ENCODE measurements at places on chromosomes 6 and 20.
A peak's percentile ranks its signal among the peaks of the same experiment; 100 is the strongest.

- DNase-seq = no peak
Measured at GRCh38 chr20:24729896-24730605, 219.0 kb upstream of the CST7 start.

GRCh38 chr6:14444295-14444972, 326.9 kb downstream of the CD83 start:
- no peak for DNase-seq

- DNase-seq = no peak
Measured at GRCh38 chr6:81900616-81901015, 148.1 kb upstream of the TENT5A start.

GRCh38 chr6:65816991-65817390, 110.0 kb upstream of the EYS start:
- no peak for DNase-seq

- no peak for DNase-seq
Measured at GRCh38 chr6:132330759-132331158, 70.5 kb downstream of the MOXD1 start.

DNA sequence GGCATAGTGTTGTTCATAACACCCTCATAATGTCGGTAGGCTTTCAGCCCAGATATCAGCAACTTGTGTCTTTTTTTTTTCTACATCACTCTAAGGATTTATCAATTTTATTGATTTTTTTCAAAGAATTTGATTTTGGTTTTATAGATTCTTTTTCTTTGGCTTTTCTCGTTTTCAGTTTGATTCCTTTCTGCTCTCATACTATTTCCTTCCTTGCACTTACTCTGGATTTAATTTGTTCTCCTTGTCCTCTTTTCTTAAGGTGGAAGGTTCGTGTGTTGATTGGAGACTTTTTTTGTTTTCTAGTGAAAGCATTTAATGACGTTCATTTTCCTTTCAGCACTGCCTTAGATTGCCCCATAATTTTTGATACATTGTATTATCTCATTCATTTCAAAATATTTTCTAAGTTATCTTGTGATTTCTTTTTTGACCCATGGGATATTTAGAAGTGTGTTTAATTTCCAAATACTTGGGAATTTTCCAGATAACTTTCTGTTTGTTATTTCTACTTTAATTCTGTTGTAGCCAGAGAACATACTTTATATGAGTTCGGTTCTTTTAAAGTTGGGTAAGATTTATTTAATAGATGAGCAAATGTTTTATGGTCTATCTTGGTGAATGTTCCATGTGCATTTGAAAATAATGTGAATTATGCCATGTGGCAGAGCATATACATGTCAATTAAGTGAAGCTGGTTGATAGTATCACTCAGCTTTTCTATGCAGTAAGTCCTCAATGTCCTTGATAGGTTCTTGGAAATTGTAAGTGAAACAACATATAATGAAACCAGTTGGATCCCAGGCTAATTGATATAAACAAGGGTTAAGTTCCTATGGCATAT, 62.8 kb downstream of the IRF4 start:
- no peak for DNase-seq

DNA sequence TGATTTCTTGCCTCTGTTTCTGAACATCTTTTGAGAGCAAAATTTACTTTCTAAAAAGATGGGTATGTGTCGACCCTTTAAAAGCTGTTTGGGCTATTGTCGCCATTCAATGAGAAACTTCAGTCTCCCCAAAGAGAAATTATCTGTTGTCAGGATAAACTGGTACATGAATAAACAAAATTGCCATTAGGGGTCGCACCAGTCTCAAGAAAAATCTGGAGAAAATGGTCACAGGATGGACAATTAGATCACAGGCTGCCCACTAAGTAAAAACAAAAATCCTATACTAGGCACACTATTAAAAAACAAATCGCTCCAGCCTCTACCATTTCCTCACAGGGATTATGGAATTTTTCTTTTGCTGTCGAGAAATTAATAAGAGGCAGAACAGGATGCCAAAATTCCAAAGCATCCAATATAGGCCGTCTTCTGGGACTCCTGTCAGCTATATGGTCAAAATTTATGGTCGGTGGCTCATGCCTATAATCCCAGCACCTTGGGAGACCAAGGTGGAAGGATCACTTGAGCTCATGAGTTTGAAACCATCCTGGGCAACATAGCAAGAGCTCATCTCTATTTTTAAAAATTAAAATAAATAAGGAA, 5.5 kb upstream of the HLA-E start:
- DNase-seq = no peak

GRCh38 chr6:4935486-4935885, 68.4 kb downstream of the RPP40 start:
- DNase-seq = no peak

DNA sequence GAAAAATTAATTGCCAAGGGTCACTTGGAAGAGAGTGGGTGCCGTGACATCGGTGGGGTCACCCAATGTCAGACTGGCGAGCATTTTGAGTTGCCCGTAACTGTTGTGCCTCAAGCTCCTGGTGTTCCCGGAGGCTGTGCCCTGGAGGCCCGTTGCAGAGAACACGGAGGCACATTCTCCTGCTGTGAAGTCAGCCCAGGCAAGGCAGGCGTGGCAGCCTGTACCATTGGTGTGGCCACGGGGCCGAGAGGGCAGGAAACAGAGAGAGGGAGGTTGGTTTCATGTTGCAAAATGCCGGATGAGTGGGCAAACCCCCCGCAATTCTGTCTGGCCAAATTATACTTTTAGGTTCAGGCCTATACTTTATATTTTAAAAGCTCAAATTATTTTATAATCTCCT, 81.2 kb downstream of the THBS2 start:
- DNase-seq = no peak

GRCh38 chr6:131379948-131380347, 193.1 kb upstream of the ARG1 start:
- no peak for DNase-seq

DNA sequence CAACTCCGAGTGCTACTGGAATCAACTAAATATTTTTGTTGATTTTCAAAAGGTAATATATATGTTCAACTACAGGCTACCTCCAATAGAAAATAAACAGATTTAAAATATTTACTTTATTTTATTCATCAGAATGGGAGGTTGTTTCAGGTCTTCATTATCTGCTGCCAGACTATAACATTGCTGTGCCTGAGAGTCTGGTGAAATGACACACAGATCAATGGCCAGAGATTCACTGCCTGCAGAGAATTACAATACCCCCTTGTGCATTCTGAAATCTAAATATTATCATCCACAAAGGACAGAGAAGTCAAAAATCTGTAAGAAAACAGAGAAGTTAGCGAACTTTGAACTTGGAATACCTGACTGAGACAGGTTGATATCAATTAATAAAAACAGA, 667.8 kb upstream of the GJE1 start:
- no peak for DNase-seq

- no peak for DNase-seq
Measured at GRCh38 chr6:159640322-159640721, 52.7 kb downstream of the SOD2 start.

- DNase-seq = no peak
Measured at GRCh38 chr20:10264166-10264558, 45.5 kb downstream of the SNAP25 start.

GRCh38 chr6:40520678-40521077, 66.5 kb downstream of the LRFN2 start:
- DNase-seq = no peak

GRCh38 chr20:57657535-57658446, 37.6 kb upstream of the ZBP1 start:
- DNase-seq = no peak

DNA sequence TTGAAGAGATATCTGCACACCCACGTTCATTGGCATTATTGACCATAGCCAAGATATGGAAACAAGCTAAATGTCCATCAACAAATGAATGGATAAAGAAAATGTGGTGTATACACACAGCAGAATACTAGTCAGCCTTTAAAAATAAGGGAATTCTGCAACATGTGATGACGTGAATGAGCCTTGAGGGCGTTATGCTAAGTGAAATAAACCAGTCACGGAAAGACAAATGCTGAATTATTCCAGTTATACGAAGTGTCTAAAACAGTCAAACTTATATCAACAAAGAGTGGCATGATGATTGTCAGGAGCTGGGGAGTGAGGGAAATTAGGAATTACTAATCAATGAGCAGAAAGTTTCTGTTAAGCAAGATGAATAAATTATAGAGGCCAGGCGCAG, 8.4 kb upstream of the DEFB121 start:
- DNase-seq = no peak

DNA sequence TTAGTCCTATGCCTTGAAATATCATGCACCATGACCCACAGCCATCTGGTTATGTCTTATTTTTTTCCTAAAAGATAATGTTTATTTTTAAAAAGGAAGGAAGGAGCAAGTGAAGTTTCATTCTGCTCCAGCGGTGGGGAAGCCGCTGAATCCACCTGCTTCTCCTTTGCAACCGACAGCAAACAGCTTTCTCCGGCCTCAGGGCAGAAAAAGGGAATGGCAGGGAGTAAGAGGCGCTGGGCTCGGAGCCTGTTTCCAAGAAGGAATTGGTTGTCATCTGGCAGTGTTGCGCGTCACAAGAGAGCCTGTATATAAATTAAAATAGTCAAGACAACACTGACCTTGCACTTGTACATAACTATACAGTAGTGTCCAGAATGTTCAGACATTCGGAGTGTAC, 14.2 kb downstream of the GFRA4 start:
- DNase-seq = no peak

DNA sequence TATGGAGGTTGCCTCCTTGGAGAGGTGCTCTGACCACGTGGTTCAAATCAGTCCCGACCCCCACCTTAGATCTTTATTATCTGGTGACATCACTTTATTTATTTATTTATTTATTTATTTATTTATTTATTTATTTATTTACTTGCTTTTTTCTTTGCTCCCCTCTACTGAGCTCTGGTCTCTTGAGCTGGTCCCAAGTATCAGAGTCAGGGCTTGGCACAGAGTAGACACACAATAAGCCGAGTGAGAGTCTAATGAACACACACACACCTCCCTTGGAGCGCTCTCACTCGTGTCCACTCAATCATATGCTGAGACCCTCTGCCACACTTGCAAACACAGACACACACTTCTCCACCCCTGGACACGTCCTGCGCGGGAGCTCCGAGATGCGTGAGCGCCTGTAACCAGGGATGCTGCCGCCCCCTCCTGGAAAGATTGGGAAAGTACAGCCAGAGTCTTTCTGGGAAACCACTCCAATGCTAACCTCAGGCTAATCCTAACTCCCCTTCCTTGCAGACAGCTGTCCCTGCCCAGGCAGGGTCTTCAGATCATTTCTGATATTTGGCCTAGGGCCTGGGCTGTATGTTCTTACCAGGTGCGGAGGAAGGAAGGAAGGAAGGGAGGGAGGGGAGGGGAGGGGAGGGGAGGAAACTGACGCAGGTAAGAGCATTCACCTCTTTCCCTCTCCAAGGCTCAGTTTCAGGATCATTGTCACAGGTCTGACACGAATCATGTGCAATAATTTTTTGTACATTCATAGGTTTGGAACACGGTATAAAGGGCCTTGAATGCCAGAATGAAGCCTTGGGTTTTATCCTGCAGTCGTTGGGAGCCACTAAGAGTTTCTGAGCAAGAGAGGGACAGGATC, 70.9 kb downstream of the STK35 start:
- peak; percentile 31 for DNase-seq

- DNase-seq = peak; percentile 77
Measured at GRCh38 chr6:15504581-15505350, 158.1 kb downstream of the DTNBP1 start.

- DNase-seq = no peak
Measured at GRCh38 chr20:17630806-17631195, 51.2 kb downstream of the RRBP1 start.

DNA sequence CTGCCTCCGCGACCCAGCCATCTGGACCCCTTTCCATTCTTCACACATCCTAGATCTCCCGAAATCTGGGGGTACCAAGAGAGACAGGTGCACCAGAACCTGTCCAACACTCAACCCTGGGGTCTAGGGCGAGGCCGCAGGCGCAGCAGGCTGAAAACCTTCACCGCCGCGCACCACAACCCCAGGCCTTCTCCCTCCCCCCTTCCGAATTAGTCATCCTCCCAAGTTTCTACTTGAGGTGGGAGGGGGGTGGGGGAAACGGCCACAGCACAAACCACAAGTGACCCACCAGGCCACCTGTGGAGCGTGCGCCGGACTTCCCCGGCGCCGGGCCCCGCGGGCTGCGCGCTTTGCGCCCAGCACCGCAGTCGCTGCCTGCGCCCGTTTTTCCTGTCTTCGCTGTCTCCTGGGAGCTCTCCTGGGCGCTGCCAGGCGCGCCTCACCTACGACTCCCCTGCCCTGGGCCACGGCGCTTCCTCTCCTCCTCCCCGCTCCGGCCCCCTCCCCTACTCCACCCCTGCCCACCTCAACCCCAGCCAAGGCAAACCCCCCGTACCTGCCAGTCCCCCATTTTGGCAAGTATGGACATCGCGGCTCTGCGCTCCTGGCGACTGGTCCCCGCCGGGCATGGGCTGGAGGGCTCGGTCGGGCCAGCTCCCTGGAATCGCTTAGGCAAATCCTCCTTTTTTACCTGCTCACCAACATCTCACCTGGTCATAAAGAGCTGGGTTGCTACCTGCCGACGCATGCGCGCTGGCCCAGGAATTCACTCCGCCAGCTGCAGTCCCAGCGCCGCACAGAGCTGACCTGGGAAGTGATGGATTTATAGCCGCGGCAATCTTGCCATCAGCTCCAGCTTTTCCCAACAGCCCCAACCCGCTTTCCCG, 4.2 kb upstream of the TFAP2A start:
- no peak for DNase-seq

DNA sequence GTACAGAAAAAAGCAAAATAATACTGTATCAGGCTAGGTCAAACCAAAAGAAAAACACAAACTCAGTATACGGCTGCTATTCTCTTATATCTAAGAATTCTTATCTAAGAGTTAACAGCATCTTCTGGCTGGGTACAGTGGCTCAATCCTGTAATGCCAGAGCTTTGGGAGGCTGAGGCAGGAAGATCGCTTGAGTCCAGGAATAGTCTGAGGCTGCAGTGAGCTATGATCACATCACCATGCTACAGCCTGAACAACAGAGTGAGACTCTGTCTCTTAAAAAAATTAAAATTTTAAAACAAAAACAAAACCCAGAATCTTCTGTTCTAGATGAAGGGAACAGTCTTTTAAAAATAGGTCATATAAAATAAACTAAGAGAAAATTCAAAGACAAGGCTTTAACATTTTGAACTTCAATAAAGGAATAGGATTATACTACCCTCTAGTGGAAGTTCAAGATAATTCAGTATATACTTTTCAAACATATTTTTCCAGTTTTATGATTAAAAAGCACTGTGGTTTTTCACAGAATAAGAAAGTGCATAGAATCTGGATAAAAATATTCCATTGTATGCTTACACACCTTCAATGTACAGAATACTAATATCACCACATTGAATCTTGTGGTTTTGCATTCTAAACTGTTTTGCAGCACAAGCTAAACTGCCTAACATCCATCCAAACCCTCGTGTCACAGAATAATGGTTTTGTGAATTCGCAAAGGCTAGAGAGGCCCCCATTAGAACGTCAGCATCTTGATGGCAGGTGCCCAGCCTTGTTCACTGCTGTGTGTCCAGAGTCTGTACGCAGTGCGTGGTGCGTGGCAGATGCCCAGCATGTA, 39.3 kb downstream of the DTNBP1 start:
- DNase-seq = no peak

- DNase-seq = no peak
Measured at GRCh38 chr6:11497107-11497506, 40.4 kb upstream of the TMEM170B start.
